ENCODE measurements at places on chromosomes 4 and X.

DNA sequence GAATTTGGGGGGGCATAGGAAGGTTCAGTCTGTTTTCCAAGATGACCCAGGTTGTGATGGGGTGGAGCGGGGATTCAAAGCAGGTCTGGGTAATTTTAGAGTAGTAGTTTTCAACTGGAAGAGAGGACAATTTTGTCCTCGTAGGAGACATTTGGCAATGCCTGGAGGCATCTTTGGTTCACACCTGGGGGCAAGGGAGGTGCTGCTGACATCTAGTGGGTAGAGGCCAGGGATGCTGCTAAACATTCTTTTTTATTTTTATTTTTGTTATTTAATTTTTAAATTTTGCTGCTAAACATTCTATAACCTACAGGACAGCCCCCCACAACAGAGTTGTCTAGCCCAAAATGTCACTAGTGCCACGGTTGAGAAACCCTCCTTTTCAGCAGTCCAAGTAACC, 1.9 kb downstream of the RAB9A start:
- no peak for DNase-seq

DNA sequence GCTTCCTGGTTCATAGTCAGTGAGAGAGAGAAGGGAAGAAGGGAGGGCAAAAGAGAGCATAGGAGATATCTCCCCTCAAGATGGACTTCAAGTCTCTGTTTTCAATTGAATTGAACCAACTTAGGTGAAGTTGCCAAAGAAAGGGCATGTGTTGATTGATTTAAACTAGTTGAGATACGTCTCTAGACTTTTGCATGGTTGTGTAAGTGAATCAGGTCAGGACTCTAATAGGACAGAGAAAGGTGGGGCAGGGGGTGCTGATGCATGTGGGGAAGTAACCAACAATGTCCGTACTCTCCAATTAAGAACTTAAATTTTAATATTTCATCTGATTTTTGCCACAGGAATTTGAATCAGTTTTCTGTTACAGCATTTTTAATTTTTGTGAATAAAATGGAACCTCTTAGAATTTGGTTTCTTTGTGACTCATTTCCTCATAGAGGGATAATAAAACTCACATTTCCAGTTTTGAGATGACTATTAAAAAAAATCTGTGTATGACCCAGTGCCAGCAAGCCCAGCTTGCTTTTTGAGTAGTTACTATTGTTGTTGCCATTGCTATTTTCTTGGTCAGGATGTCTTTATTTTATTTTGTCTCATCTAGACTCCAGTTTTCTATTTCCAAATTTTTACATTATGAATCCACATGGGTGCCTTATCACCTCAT, 37.3 kb downstream of the SLIT2 start:
- DNase-seq = no peak

- no peak for DNase-seq
Observed at GRCh38 chr4:72365981-72366380, 203.0 kb downstream of the ADAMTS3 start.

- no peak for DNase-seq
Observed at GRCh38 chr4:6175426-6175825, 24.9 kb downstream of the JAKMIP1 start.

- peak; percentile 83 for DNase-seq
Observed at GRCh38 chrX:72123471-72124185, 8.1 kb downstream of the RTL5 start.

- DNase-seq = peak; percentile 33
Observed at GRCh38 chr4:172404676-172405075, 591.5 kb downstream of the GALNTL6 start.

GRCh38 chr4:34534916-34535315, 1709.4 kb downstream of the ARAP2 start:
- no peak for DNase-seq

DNA sequence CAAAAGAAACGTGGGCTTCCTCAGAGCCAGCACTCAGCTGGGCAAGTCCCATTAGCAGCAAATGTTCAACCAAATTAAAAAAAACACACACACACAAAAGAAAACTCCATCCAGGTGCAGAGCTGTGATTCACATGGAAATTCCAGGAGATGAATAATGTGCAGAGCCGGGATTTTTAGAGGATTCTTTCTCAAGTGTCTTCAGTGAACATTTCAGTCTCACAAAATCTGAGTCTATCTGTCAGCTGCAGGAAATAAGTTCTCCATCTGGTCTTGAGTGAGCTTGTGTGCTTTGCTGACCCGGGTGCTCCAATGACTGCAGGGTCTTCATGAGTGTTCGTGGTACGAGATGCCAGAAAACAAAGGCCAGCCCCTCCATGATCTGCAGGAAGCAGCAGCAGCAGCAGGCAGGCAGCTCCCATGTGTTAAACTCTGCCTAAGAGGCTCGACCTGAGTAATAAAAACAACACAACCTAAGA, 44.3 kb downstream of the RASGEF1B start:
- peak; percentile 52 for DNase-seq

DNA sequence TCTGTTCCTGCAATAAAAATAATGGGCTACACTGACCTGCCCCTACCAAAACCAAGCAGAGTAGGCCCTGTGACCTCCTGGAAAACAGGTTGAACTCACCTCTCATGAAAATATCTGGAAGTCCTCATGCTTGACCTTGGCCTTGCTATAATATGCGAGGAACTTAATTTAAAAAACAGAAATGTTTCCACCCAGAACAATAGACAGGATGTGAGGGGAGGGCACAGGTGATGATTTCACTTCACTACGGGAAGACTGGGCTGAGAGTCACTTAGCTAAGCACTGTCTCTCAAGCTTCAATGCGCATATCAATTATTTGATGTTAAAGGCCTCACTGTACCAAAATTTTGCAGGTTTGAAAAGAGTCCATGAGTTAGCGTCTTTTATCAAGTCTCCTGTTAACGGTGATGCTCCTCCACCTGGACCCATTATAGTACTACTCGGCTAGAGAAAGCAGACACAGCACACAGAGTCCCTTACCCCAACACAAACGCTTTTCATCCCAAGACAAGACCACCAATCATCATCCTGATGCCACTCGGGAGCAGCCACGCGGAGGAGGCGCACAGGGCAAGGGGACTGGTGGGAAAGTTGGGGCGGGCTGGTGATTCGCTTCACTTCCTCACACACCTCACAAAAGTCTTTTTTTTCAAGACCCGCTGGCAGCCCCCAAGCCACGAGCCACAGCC, 25.9 kb downstream of the ZNF721 start:
- DNase-seq = no peak

DNA sequence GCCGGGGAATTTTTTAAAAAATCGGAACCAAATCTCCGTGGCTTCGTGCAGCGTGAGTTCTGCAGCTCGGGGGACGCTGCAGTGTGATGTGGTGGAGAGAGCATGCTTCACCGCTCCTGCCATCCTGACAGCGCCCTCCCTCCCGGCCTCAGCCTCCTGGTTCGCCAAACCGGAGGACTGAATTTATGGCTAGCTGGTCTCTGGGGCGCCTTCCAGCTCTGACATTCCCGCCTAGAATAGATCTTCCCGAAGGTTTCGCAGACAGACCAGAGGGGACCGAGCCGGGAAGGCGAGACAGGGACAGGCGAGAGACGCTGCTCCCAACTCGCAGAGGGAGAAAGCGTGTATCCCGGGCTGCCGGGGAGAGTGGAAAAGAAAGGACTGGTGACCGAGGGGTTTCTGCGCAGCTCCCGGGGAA, 25.9 kb downstream of the HOPX start:
- peak; percentile 72 for DNase-seq

DNA sequence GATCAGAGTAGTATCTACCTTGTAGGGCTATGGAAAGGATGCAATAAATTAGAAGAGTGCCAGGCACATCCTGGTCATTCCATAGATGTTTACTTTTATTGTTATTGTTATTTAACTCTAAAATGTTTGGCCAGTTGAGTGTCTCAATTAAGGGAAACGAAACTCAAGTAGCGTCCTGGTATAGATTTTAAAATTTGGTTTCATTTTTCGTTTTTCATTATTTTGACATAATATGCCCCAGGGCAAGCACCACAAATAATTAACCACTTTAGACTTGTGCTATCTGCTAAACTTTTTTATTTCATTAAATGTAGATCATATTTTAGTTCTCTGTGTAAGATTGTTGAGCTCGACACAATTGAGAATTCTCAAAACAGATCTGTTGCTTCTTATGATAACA, 179.7 kb upstream of the PRPS2 start:
- no peak for DNase-seq

DNA sequence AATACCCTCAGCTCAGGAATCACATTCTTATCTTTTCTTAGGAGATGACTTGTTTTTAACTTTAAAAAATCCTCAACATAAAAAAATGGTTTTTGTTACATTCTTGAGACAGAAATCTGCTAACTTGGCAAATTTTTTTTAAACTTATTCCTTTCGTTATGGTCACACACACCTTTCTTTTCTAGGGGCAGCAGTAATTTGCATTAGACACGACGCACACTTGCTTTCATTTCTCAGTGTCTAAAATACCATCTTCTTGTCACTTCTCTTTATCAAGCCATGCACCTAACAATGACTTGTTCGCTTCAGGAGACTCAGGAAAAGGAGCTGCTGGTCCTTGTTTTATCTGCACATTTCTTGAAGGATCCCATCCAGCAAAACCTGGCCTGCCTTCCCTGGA, 112.6 kb upstream of the TBL1X start:
- no peak for DNase-seq

DNA sequence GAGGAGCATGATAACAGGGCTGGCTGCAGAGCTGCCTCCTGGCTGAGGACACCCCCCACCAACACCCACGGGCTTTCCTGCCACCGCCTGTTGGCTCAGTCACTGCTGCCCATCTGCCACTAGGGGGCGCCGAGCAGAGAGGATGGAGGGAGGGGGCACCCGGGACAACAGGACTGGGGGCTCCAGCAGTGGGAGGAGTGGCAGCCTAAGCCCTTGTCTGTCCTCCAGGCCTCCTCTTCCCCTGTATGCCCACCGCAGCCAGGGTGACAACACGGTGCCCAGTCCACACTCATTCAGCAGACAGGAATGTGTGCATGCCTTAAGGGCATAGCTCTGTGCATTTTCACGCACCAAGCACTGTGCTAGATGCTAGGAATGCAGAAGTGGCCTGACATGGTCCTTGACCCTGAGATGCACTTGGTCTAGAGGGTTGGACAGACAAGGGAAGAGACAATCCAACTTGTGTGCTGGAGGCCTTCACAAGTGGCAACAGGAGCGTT, 149.9 kb downstream of the AMMECR1 start:
- DNase-seq = no peak

- DNase-seq = no peak
Observed at GRCh38 chrX:12425496-12425895, 287.2 kb downstream of the FRMPD4 start.

DNA sequence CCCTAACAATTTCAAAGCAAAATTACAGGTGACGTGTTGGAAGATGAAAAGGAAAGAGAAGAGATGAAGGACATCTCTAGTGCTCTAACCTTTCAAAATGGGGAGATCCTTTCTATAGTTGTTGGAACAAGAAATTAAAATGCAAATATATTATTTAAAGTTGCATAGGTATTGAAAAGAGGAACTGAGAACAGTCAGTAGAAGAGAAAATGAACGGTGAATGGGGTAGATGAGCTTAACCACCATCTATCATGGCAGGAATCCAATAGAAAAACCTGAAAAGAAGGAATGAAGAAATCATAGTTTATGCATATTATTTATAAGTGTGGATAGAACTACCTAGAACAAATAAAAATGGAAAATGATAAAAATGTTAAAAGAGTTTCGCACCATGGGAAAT, 42.0 kb downstream of the ANXA5 start:
- no peak for DNase-seq

- no peak for DNase-seq
Observed at GRCh38 chr4:131526686-131527085, 1622.4 kb upstream of the PCDH10 start.

DNA sequence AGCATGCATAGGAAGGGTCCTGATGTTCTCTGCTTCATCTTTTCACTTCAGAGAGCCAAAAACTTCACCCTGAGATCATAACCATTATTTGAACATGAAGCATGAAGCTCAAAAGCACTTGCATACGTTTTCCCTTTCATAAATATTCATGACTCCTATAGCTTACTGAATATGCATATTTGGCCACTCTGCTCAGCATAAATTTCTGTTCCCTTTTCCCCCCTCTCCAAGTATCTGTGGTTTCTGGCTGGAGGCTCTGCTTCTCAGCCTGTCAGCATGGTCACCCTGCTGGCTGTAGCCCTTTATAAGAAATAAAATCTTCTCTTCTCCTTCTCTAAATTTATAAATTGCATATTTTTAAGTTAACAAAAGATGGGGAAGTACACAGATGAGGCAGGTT, 384.7 kb upstream of the AGA start:
- DNase-seq = no peak

DNA sequence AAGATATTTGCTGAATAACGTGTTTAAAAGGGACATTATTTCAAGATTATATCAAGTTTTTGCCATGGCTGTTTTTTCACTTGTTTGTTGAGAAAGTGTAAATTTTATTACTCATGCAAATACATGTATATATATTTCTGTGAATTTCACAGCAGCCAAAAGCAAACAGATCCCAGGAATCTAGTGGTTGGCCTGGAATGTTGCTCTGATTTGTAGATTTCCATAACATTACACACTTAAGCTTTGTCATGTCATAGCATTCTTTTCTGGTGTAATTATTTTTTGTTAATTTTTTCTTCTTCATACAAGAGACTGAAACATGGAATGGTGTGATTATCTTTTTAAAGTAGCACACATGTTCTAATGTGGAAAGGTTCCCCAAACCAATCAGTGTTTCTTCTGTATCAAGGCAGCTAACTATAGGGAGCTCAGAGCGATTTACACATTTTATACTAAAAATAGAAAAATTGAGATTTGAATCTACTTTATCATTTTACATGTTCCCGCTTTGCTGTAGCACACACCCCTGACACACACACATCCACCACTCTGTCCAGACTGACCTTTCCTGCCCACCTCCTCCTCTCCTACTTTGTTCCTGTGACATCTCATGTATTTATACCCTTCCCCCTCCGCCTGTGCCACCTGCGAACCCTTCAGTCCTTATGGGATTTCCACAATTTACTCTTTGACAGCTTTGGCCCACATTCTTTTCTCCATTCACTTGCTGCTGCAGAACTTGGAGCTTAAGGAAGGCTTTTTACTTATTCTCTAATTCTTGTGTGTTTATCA, 20.3 kb downstream of the RUFY3 start:
- no peak for DNase-seq

- DNase-seq = no peak
Observed at GRCh38 chrX:129590596-129590995, 50.5 kb downstream of the OCRL start.

GRCh38 chr4:179124419-179124818, 1682.2 kb upstream of the AGA start:
- no peak for DNase-seq

DNA sequence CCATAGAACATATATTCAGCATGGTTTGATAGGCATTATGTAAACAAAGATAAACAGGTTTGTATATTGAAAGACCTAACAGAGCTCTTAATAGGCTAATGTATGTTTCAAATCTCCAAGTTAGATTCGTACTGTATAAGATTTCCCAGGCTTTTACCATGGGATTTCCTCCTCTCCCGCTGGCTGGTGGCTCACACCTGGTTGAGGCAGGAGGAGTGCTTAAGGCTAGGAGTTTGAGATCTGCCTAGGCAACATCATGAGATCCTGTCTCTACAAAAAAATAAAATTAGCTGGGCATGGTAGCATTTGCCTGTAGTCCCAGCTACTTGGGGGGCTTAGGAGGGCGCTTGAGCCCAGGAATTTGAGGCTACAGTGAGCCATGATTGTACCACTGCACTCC, 5.4 kb downstream of the CPE start:
- DNase-seq = no peak
